ENCODE measurements at places on chromosomes 11 and 22.

GRCh38 chr11:17528181-17528691 is 16.0 kb downstream of the USH1C start:
- DNase-seq: peak; percentile 33

- no peak for DNase-seq
These were observed 7.3 kb downstream of the KCNE3 start for GRCh38 chr11:74460065-74460464.

DNA sequence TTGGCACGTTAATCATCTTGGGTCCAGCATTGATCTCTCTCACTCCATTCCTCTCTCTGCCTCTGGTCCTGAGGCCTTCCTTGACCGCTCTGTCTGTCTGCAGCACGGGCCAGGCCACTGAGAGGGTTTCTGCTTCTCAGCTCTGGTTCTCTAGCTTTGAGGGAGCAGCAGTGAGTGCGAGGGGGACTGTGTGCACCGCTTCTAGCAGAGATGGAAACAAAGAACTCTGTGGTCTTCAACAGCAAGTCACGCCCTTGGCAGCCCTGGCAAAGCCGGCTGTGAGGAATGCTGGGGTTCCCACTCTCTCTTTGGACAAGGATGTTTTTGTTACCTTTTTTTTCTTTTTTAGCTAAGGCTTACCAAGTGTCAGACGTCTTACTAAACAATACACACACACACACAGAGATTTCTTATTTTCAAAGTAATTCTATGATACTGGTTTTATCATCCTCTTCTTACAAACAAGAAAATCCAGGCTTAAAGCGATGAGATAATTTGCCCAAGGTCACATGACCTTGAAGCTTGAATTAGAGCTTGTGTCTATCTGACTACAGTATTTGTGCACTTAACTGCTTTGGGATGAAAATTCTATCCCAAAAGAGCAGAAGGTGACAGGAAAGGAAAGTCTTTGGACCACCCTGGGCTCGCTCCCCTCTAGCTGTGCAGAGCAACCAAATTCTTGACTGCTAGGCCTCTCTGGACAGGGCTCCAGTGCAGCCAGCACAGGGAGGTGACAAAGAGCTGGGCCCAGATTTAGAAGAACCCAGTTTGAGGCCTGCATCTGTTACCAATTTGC is 293.2 kb downstream of the NTM start:
- DNase-seq: no peak

- DNase-seq: no peak
These were observed at the start of gene C1QTNF6 for GRCh38 chr22:37187891-37188761. C1QTNF6 (minus strand) TSS chr22:37188247; CDS start chr22:37188213, 34 bp downstream.

GRCh38 chr22:23281053-23281405 is 100.7 kb downstream of the BCR start:
- DNase-seq: no peak

- DNase-seq: no peak
These were observed 69.1 kb downstream of the YAP1 start for GRCh38 chr11:102179371-102179770.

DNA sequence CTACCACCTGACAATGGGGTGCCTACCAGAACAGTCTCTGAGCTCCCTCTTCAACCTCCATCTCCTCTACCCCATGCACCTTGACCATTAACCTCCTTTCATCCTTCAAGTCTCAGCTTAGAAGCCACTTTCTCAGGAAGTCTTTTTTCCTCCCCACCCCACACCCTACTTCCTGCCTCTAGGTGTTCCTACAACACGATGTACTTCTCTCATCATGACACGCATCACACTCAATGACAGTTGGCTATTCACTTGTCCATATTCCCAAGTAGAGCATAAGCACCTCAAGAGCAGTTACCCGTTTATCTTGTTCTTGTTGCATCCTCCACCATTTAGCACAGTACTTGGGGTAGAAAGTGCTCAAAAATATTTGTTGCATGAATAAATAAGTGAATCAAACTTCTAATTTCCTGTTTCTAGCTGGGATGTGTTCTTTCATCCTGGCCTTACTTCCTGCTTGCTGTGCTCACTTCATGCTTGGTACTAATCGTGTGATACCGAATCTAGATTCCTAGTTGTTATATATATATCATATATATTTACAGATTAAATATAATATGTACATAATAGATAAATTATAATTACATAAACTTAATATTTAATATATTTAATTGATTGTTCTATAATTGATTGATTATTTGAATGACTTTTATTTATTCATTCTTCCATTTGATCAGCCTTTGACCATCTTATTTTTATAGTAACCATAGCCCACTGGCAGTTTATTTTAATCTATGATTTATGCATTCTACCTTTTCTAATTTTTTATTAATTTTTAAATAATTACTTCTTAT is 177.5 kb upstream of the TMEM45B start:
- DNase-seq: no peak

DNA sequence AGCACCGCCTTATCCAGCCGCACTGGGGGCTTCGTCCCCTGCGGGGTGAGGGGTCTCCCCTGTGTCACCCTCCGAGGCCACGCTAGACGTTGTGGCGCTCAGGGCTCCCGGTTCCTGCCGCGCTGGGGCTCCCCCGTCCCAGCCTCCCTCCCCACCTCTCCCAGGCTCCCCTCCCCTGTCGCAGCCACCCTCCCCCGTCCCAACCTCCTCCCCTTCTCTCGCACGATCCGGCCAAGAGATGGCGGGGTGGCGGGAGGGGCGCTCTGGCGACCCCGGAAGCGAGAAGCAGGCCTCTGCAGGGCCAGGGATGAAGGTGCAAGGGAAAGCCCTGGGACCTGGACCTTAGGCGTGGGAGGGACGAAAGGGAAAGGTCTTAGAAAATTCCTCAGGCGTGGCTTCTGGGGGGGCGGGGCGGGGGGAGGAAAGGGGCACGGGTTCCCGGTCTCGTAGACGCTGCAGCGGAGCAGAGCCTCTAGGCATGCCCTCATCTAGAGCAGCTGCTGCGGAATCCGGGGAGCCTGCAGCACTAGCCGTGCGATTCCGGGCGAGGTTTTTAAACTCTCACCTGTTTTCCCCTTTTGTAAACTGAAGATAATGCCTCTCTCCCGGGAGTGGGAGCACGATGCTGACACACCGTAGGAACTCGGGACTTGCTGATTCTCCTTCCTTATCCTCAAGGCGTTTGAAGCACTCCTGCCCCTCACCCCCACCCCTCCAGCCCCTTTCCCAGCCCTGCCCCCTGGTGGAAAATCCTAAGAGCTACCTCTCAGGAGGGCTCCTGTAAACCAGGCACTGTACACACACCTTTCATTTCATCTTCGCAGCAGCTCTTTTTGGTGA is 14.4 kb downstream of the KCNJ5 start:
- peak; percentile 49 for DNase-seq

GRCh38 chr11:10109806-10110205 is 184.2 kb downstream of the SBF2 start:
- no peak for DNase-seq

DNA sequence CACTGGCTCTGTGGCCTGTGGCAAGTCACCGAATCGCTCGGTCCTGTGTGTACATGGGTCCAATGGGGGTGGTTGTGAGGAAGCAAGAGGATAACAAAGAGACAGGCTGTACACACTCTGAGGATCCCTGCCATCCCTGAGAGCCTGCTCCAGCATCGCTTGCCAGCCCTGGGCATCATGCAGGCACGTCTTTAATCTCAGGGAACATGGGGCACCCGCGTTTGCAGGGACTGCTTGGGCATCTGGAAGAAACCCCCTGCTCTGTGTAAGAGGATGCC is 1.3 kb upstream of the C1QTNF5 start:
- DNase-seq: no peak

DNA sequence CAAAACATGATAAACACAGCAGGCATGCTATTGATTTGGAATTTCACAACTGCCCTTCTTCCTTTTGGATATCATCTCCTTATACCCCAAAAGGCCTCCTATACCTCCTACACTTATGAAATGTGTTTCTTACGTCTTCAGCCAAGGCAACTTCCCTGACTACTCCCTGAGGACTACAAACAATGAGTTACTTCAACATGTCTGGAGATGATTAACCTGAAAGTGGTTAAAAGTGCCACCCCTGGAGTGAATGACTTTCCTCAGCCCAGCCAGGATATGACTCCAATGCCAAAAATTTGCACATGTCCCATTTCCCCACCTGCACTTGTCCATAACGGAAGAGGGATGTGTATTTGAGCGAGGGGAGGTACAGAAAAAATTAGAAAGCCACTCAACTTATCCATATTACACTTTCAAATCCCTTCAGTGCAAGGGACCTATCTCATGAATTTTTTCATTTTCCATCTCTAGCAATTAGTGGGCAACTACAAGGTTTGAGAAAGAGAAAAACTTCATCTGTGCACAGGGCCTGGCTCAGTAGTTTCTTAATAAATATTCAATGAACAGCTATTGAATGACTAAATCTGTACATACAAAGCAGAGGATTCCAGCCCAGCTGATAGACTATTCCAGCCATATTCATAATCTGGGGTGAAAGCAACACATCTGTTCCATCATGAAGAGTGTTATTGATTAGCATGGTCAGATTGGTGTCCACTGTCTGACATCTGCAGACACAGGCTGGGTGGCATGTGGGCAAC is 36.8 kb downstream of the KIRREL3 start:
- no peak for DNase-seq

DNA sequence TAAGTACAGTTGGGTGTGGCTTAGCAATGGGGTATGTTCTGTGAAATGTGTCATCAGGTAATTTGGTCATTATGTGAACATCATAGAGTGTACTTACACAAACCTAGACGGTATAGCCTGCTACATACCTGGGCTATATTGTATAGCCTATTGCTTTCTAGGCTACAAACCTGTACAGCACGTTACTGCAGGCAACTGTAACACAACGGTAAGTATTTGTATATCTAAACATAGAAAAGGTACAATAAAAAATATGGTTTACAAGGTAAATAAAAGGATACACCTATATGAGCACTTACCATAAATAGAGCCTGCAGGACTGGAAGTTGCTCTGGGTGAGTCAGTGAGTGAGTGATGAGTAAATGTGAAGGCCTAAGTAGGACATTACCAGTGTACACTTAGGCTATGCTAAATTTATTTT is 73.1 kb upstream of the GDPD4 start:
- no peak for DNase-seq

GRCh38 chr11:94732617-94733281 is 35.4 kb upstream of the AMOTL1 start:
- DNase-seq: no peak

DNA sequence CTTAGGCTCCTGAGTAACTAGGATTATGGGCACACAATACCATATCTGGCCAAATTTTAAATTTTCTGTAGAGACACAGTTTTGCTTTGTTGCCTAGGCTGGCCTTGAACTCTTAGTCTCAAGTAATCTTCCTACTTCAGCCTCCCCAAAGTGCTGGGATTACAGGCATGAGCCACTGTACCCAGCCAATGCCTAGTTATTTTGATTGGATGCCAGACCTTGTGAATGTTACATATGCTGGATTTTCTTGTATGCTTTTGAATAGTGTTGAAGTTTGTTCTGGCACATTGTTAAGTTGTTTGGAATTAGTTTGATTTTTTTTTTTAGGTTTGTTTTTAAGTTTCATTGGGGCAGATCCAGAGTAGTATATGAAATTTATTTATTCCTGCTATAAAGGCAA is 110.7 kb upstream of the ANO5 start:
- DNase-seq: no peak

DNA sequence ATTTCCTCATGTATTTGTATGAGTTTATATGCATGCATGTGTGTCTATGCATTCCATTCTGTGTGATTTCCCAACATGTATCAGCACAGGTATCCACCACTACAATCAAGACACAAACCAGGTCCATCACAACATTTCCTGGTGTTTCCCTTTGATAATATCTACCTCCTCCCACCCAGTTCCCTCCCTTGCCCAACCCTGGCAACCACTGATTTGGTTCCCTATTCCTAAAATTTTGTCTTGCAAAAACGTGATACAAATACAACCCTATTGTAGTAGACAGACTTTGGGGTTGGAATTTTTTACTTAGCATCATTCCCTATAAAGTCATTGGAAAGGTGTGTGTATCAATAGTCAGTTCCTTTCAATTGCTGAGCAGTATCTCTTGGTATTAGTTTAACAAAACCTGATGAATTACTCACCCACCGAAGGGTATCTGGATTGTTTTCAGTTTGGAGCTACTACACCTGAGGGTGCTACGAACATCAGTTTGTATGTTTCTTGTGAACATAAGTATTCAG is 51.8 kb upstream of the IGLL5 start:
- DNase-seq: no peak

- no peak for DNase-seq
These were observed 72.1 kb upstream of the SLC22A12 start for GRCh38 chr11:64518928-64519327.

DNA sequence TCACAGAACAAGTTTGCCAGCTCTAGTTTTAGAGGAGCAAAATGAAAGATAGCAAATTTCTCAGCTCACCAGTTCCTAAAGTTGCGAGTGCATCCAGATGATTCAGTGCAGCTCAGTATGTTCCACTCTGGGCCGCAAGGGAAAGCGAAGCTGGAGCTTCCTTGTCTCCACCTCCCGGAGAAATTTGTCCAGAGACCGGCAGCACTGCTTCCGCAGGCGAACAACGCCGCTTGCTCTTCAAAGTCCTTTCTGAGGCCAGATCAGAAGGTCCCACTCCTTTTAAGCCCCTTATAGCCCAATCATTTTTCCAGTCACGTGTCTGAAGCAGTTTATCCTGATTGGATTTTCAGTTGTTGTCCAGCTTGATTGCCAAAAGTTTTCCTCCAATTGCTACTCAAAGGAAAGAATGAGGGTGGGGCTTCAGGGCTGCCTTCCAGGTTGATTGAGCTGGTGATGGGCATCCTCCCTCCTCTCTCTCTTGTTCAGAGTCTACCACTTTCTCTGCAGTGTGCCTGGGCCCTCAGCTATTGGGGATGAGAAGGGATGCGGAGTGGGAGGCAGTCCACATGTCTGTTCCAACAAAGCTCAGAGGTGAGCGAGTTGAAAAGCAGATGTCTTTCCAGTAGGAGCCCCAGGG is at the start of gene ZNF280A:
Gene ZNF280A, minus strand, starts transcription at position 251 of the 637 bp plus-strand sequence. CDS start 4,640 bp downstream, outside the sequence.
- DNase-seq: no peak

DNA sequence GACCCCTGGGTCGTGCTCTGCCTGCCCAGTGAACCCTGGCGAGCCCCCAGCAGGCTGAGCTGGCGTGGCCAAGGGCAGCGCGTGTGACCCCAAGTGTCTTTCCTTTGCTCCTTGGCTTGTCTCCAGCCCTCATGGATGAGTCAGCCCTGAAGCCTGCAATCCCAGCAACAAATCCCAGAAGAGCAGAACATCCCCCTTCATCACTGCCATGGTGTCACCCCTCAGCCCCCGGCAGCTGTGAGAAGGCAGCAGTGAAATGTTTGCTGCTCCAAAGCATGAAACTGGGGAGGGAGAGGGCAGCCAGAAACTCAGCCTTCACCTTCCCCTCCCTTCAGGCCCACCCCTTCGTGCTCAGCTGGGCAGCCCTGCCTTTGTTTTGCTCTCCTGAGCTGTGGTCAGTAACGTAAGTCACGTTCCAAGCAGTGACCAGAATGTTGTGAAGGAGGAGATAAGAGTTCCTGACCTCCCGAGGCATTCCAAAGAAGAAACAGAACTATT is 29.8 kb downstream of the ADAMTS15 start:
- no peak for DNase-seq
